Stimulated activated CD4-positive, alpha-beta T cell treated with anti-CD3 and anti-CD28 coated beads, Interleukin-15, amount 100 ng/mL, for 1 hour (primary cell): ENCODE measurements at places on chromosomes 6 and 20.

- DNase-seq = no peak
Measured at GRCh38 chr20:44126445-44126844, 60.5 kb downstream of the JPH2 start.

DNA sequence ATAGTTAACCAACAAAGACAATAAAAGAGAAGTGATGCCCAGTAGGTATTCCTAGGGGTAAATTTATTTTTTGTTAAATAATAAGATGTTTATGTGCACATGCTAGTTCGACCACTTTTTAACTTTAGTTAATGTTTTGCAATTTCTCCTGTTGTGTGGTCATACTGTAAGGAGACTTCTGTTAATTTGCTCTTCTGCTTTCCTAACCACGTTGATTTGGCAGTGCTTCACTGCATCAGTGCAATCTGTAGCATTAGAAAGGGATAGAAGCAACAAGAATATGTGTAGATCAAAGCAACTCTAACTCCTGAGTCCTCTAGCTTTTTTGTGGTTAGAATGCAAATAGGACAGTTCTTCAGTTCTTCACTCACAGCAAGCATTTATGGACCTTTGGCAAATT lies 13.9 kb downstream of the MYB start:
- DNase-seq = no peak

- DNase-seq = no peak
Measured at GRCh38 chr20:41669708-41670263, 51.6 kb upstream of the CHD6 start.

DNA sequence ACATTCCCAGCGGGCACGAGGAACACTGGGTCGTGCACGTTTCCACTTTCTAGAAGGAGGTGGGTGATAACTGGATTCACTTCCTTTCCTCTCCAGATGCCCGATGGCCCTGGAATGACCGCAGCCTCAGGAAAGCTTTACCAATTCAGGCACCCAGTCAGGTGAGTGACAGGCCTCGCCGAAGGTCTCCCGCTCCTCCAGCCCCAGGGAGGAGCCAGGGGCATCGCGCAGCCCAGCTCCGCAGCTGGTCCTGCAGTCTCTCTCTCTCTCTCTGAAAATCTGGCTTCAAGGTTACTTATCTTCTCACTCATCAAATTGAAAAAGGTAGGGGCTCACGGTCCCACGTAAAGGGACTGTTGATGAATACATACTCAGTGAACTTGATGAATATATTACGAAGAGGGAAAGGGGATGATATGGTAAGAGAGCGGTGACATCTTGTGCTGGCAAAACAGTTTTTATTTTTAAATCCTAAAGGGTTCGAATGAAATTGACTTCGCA lies 891 bp downstream of the RIPPLY2 start:
- no peak for DNase-seq

GRCh38 chr6:85920782-85921181 lies 278.1 kb upstream of the SYNCRIP start:
- no peak for DNase-seq

- DNase-seq = no peak
Measured at GRCh38 chr6:78492351-78493017, 374.9 kb upstream of the IRAK1BP1 start.

GRCh38 chr20:62122654-62123449 lies 577 bp downstream of the LSM14B start:
- DNase-seq = peak; percentile 17

DNA sequence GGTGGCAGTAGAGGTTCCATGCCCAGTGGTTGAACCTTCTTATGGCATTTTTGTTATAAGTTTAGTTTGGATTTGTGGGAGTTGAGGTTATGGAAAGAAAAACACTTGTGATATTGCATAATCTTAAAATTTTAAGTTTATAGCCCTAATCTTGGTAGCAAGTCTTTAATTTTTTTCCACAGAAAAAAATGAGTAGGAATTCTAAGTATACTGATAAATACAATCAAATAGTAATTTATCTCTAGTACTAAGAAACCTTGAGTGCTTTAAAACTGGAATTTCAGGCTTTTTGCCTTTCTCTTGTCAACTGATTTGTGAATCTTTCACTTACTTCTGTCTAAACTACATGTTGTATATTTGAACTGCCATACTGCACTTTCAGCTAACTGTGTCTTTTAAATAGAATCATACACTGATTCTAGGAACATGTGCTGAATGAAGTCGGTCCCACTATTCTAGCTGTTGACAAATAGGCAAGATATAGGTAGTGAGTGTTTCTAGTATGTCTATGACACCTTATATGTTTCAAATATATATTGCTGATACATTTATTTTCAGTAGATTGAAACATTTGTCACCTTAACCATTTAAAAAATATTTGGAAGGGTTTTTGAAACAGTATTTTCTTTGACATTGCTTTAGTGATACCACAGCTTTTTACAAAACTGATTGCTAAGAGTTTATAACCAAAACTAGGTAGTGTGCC lies 2.4 kb downstream of the PARD6B start:
- no peak for DNase-seq

- no peak for DNase-seq
Measured at GRCh38 chr6:25417046-25417605, 138.0 kb downstream of the CARMIL1 start.

GRCh38 chr6:31407699-31408098 lies 4.3 kb downstream of the MICA start:
- no peak for DNase-seq

GRCh38 chr6:108275976-108276375 lies 15.1 kb upstream of the SNX3 start:
- no peak for DNase-seq

DNA sequence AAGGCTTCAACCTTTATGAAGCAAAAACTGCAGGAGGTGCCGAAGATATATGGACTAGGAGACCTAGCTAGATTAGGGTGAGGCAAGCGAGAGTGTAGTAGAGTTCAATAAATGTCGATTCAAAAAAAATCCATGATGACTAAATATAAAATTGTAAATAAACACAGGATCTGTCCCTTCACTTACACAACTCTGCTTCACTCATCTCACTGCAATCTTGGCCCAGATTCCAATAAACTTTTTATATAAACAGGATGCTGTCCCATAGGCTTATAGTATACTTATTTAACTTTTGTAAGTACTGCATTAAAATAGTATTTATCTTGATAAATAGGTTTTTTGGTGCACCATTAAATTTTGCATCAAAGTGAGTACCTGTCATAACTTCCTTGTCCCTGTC lies 648.4 kb upstream of the NRSN1 start:
- DNase-seq = no peak

DNA sequence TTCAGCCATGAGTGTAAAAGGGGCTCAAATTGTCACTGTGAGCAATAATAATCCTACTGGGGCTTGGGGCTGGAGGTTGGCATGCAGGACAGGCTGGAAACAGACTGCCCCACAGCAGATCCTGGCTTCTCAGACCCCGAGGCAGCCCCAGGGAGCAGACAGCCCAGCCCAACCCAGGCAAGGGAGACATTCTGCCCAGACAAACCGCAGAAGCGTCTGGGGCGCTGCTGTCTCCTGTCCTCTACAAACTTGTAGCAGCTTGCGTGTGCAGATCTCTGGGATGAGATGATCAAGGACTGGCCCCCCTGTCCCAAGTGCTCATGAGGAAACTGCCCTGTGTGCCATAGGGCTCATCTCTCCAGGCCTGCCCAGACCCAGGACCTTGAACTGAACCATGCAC lies 84.6 kb downstream of the MAFB start:
- no peak for DNase-seq

DNA sequence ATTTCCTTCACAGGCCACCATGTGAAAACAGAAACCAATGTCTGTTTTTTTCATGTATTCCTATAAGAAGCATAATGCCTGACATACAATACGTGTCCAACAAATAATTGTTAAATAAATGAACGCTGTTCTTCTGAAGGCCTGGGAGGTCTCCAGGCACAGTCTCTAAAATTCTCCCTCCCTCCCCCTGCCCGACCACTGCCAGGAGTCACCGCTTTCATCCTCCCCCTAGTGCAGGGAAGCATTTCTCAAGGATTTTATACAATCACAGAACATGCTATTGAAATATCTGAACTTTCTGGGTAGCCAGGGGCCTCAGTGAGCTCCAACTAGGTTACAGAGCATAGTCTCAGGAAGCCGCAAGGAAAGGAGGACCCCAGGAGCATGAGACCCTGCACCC lies 95.3 kb downstream of the ZNF217 start:
- no peak for DNase-seq
